ENCODE measurements at places on chromosomes 7 and 10.

GRCh38 chr10:45425621-45426563, 51.9 kb downstream of the ALOX5 start:
- DNase-seq: no peak

DNA sequence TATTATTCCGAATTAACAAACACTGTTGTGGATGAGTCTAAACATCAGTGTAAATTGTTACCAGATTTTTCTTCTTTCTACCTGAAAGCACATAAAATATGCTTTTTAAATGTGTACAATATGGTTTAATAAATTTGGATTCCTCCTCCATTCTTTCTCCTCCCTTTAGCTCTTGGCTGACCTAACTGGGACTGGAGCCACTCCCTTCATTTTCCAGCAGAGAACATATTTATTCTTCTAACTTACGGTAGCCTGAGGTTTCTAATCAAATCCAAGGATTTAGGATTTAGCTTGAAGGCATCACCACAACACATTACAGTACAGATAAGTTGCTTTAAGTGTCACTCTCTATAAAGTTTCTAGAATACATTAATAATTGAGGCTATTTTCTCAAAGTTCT, 88.2 kb upstream of the SEMA3C start:
- no peak for DNase-seq

DNA sequence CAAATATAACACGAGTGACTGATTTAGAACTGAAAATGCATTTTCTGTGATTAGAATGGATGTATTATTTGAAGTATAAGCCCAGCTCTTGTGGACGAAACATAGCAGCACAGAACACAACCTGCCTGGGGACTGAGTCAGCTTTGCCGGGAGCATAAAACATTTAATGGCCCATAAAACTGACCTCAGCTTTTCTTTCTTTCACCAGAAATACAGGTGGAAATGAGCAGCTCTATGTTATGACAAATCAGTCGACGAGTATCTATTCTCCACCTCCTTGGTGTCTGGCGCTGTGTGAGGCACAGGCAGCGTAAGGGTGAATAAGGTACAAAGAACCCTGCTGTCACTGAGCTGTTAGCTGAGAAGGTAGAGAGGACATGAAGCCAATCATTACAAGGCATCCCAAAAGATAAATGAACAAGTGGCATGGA, 471.6 kb upstream of the AKR1E2 start:
- no peak for DNase-seq

- DNase-seq: no peak
Observed at GRCh38 chr10:13956826-13957225, 370.1 kb downstream of the PRPF18 start.

DNA sequence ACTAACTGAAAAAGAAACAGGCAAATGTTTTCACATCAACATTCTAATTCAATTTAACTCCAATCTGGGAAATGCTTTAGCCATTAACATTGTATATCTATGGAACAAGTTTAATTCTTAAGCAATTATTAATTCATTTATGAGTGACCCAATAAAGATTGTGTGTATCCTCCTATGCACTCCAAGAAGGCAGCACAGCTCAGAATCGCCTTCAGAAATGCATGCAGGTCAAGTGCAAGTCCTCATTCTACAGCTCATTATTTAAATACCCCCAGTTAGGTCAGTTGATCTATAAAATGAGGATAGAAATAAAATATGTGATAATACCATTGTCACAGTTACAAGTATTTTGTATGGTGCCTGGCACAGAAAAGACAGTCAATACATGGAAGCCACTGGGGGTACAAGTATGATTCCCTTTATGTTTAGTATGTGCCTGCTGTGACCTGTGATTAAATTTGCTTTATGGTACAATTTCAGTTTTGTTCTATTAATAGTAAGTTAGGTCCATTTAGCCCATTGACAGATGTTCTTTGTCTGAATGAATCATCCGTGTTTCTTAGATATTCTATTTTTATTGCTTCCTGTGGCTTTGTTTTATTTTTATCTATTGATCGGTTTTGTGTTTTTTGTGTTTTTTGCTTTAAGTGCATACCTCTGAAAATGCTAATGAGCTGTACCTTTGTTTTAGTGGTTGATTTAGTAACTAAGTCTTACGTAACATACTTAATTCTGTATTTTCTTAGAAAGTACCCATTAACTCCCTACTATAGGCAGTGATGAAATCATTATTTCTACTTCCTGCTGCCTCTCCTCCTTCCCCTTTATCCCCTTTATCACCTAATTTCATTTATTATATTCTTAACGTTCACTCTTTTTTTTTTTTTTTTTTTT, 42.8 kb downstream of the CPXM2 start:
- DNase-seq: no peak

GRCh38 chr7:95476072-95476847, 9.5 kb upstream of the ASB4 start:
- no peak for DNase-seq

- DNase-seq: no peak
Observed at GRCh38 chr10:106941297-106942034, 223.0 kb downstream of the SORCS1 start.

DNA sequence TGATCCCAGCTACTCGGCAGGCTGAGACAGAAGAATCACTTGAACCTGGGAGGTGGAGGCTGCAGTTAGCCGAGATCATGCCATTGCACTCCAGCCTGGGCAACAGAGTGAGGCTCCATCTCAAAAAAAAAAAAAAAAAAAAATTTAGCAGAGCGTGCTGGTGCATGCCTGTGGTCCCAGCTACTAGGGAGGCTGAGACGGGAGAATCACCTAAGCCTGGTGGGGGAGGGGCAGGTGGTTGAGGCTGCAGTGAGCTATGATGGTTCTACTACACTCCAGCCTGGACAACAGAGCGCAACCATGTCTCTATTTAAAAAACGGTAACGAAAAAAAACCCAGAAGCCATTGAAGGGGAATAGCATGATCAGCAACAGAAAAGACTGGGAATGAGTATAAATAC, 89.9 kb downstream of the ARHGAP12 start:
- no peak for DNase-seq

GRCh38 chr7:29326864-29327263, 132.3 kb downstream of the CHN2 start:
- DNase-seq: no peak

DNA sequence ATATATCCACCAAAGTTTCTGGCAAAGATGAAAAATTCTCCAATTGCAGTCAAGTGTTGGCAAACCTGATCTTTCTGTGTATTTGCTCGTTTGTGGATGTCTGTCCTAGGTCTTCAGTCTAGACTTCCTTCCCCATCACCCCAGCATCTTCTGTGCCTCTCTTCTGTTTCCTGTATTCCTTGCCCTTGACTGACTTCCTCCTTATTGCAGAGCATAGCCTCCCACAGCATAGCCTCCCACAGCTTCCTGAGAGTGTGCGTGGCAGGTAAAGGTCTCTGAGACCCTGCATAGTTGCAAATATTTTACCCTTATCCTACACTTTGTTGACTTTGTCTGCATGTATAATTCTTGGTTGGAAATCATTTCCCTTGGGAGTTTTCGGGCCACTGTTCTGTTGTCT, 18.4 kb downstream of the SLC18A2 start:
- no peak for DNase-seq

GRCh38 chr10:45302573-45302972, 12.8 kb downstream of the OR13A1 start:
- no peak for DNase-seq

GRCh38 chr7:29805886-29806207, 461 bp upstream of the WIPF3 start:
- DNase-seq: no peak

DNA sequence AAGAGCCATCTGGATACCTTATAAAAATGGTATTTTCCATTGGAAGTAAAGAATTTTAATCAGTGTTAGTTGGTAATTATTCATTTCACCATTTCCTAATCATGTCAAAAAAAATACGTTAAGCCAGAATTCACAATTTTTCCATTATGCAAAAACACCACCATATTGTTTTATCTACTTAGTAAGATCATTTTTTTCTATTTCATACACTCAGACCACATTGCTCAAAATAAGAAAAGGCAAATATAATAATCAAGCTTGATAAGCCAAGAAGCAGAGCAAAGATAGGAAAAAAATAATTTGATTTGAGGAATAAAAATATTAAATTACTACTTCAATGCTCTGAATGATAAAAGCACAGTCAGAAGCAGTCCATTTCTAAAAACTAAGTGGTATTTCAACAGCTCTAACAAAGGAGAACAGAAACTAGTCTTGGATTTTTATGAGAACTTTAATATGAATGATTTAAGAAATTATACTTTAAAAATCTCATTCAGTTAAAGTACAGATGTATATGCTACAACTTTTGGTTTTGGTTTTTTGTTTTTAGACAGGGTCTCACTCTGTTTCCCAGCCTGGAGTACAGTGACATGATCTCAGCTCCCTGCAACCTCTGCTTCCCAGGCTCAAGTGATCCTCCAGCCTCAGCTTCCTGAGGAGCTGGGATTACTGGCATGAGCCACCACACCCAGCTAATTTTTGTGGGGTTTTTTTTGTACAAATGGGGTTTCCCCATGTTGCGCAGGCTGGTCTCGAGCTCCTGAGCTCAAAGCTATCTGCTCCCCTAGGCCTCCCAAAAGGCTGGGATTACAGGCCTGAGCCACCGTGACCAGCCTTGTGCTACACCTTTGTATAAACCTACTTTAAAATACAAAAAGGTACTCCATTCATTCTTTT, 46.6 kb downstream of the LRRN3 start:
- DNase-seq: no peak

DNA sequence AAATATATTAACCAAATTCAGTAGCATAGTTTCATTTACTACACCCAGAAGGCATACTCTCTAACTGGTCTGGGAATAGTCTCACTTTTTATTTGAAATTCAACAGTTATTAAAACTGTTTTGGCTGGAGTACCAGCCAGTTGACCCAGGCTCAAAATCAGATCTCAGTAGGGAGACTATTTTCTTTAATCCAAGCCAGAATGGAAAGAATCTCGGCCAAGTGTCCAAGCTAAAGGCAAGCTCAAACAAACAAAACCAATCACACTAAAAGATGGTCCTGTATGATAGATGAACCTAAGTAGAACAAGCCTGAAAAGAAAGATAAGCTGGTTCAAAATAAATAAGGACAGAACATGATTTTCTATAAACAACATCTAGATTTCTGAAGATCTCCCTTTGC, 259.6 kb upstream of the POM121L12 start:
- no peak for DNase-seq

GRCh38 chr7:142110638-142111037, 880 bp upstream of the MGAM2 start:
- no peak for DNase-seq

GRCh38 chr10:84178160-84178609, 4.6 kb downstream of the GPR15LG start:
- DNase-seq: no peak

DNA sequence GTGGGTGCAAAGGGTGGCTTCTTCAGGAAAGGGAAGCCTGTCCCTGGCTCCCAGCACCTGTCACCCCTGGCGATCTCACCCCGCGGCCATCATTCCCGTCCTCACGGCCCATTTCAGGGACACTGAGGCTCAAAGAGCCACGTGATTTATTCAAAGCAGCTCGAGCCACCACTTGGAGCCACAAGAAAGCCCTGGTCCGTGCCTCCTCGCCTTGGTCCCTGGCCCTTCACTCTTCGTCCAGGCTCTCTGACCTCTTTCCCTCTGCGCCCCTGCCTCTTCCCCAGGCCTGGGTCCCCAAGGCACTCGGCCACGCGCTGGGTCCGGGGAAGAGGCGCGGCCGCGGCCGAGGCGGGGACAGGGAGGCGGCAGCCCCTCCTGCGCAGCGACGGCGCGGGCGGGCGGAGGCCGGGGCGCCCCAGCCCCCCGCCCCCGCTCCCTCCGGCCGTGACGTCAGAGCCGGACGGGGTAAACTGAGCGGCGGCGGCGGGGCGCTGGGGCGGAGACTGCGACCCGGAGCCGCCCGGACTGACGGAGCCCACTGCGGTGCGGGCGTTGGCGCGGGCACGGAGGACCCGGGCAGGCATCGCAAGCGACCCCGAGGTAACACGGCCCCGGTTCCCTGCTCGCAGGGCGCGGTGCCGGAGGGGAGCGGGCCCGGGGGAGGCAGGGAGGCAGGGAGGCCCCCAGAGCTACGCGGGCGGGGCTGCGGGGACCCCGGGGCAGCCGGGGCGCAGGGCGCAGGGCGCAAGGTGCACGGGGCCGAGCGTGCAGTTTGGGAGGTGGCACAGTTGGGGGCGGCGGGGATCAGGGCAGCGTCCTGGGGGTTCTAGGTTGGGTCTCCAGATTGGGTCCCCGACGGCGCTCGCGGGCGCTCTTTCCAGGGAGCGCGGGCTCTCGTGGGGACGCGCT, at the start of gene SLC18A2:
Gene SLC18A2, plus strand, starts transcription at position 494 of the 909 bp plus-strand sequence. CDS start 580 bp downstream, outside the sequence.
- DNase-seq: no peak

- no peak for DNase-seq
Observed at GRCh38 chr10:55966101-55966500, 395.0 kb downstream of the ZWINT start.

- DNase-seq: no peak
Observed at GRCh38 chr10:122255509-122256301, 15.4 kb upstream of the BTBD16 start.

DNA sequence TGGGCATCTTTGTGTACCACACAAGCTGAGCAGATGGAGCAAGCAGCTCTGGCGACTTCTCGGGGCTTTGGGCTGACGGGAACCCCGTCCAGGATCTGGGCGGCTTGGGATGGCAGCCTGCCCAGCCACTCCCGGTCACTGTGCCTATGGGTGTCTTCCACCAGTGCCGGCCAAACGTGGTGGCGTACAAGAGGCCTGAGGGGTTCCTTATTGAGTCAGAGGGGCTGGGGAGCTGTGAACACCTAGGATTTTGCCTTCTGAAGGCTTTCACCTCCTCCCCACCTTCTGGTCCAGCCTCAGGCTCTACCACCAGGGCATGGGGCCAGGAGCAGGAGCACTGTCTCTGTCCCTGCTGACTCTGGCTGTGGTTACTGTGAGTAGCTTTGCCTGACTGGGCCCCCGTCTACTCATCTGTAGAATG, 71.8 kb upstream of the PPIF start:
- no peak for DNase-seq

- no peak for DNase-seq
Observed at GRCh38 chr7:37216923-37217322, 231.7 kb downstream of the ELMO1 start.

GRCh38 chr10:14425034-14425433, 94.3 kb upstream of the FRMD4A start:
- no peak for DNase-seq

- no peak for DNase-seq
Observed at GRCh38 chr10:103872137-103872931, 17.0 kb upstream of the SH3PXD2A start.

DNA sequence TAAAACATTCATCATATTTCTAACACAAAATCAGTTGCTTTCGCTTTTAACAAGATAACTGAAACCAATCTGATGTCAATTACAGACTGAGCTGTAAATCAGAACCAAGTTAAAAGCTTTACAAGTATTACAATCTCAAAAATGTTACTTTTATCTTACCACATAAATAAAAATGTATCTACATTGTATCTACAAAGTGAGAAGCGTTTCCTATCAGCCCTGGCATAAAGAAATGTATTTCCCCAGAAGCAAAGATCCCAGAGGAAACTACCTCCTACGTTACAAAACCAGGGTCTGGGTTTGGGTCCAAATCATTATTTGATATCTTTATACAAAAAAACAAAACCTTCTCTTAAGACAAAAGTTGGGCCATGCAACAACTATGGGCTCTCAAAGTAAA, 2.6 kb downstream of the SMURF1 start:
- no peak for DNase-seq

Data from stimulated activated CD8-positive, alpha-beta memory T cell treated with anti-CD3 and anti-CD28 coated beads, Interleukin-4, amount 100 ng/mL, for 1 hour (primary cell).